Temporal lobe (tissue), 4 donors: ENCODE measurements at places on chromosomes 1 and 21. TPM values are rescaled to one million over a fixed set of nuclear protein-coding genes. Genes with fewer than 3 reads are reported as not detected.

Gene MYBPH
- total RNA-seq, result not detected

Gene CFAP74
- total RNA-seq, result 0.25 TPM

Gene RFX5
- total RNA-seq, result 15.5 TPM

Gene CCDC28B
- total RNA-seq, result 18.9 TPM

Gene B3GALT2
- 71.5 TPM for total RNA-seq

Gene TDRD5
- total RNA-seq, result 1.2 TPM

Gene AQP10
- not detected for total RNA-seq

Gene PTGER3
- 1.2 TPM for total RNA-seq

Gene C1orf115
- total RNA-seq, result 37.1 TPM

Gene AGBL4
- total RNA-seq, result 3.0 TPM

Gene APOBEC4
- total RNA-seq, result not detected

Gene CAMK2N1
- total RNA-seq, result 74.3 TPM

Gene ANKRD34A
- total RNA-seq, result 1.7 TPM

Gene TRIM62
- total RNA-seq, result 6.1 TPM

Gene FCRL2
- total RNA-seq, result 0.25 TPM

Gene SAMSN1
- 2.7 TPM for total RNA-seq

Gene CA6
- total RNA-seq, result not detected

Gene LDLRAD1
- total RNA-seq, result not detected

Gene RGS7
- total RNA-seq, result 16.0 TPM

Gene PHGDH
- total RNA-seq, result 25.3 TPM

Gene DSTYK
- 19.4 TPM for total RNA-seq

Gene KCNE1
- 1.2 TPM for total RNA-seq

Gene SYDE2
- total RNA-seq, result 8.4 TPM

Gene TEKT2
- total RNA-seq, result 5.9 TPM

Gene EPHA8
- total RNA-seq, result 1.2 TPM

Gene APH1A
- total RNA-seq, result 44.0 TPM

Gene CAMSAP2
- total RNA-seq, result 112 TPM

Gene NEGR1
- total RNA-seq, result 47.5 TPM

Gene KIAA0040
- total RNA-seq, result 1.5 TPM

Gene UBE2U
- total RNA-seq, result not detected

Gene CAPZB
- 40.3 TPM for total RNA-seq

Gene A3GALT2
- not detected for total RNA-seq

Gene CDC42BPA
- total RNA-seq, result 137 TPM

Gene NPHS2
- not detected for total RNA-seq

Gene UAP1
- total RNA-seq, result 30.0 TPM

Gene NR0B2
- not detected for total RNA-seq

Gene PCP4L1
- total RNA-seq, result 3.0 TPM

Gene STUM
- total RNA-seq, result 39.1 TPM

Gene NBL1
- 29.5 TPM for total RNA-seq

Gene LGR6
- 0.49 TPM for total RNA-seq

Gene UBXN11
- total RNA-seq, result 7.9 TPM

Gene LCE6A
- total RNA-seq, result not detected

Gene TMEM240
- total RNA-seq, result 15.2 TPM

Gene MCOLN3
- not detected for total RNA-seq

Gene DNAJC28
- 3.0 TPM for total RNA-seq

Gene SLC37A1
- total RNA-seq, result 26.1 TPM

Gene WLS
- 35.9 TPM for total RNA-seq

Gene MANEAL
- 26.8 TPM for total RNA-seq
